Thyroid gland (tissue), 4 donors: ENCODE measurements at places on chromosomes 7 and 10. TPM values are rescaled to one million over a fixed set of nuclear protein-coding genes. Genes with fewer than 3 reads are reported as not detected.
A peak's percentile ranks its signal among the peaks of the same experiment; 100 is the strongest.

Gene FKBP9
- 112 TPM for total RNA-seq

Gene WDFY4
- total RNA-seq: 1.4 TPM

Gene THSD7A
- 6.1 TPM for total RNA-seq

Gene TUBAL3
- total RNA-seq: not detected

DNA sequence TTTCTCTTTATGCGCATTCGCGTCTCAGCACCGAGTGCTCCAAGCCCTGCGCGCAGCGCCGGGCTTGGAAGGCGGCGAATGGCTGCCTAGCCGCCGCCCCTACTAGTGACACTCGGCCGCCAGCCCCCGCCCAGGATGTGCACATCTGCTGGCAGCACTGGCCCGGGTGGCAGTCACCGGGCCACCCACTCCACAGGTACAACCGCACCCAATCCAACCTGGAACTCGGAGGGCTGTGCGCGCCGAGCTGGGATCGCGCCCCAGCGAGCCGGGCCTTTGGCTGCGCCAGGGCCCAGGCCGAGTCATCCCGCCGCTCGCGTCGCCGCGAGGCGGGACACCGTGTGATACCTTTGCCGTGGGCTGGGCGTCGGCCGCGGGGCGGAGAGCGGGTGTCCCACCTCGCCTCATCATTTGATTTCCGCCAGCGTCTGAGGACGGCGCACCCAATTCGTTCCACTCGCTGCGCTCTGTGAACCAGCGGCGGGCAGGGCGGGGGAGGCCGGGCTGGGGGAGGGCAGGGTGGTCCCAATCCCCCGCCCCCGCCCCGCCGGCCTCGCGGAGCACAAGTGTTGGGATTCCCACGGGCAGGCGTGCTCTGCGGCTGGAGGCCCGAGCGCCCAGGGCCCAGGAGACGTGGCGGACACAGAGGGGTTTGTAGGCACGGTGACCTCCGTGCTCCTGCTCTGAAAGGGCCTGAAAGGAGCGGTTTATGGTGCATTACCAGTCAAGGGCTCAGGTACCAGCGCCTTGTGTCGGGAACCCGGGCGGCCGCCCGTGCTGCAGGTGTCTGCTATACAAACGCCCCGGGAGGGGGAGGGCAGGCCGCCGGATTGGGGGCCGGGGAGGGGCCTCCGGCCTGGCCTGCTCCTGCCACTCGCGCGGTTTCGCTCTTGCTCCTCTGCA, 17.8 kb upstream of the PTF1A start:
- H3K27ac ChIP-seq: no peak overlapping the region
- H3K4me1 ChIP-seq: peaks cover 10% of the 10 kb centered on the region
- no peak for DNase-seq
- no peaks in the 10 kb centered on the region for H3K36me3 ChIP-seq
- peaks cover 25% of the 10 kb centered on the region for H3K27me3 ChIP-seq

- H3K27ac ChIP-seq: no peak overlapping the region
- no peaks in the 10 kb centered on the region for H3K36me3 ChIP-seq
- peaks cover 21% of the 10 kb centered on the region for H3K27me3 ChIP-seq
- peaks cover 13% of the 10 kb centered on the region for H3K4me1 ChIP-seq
- no peak overlapping the region for H3K4me3 ChIP-seq
- DNase-seq: no peak
These were observed 76.0 kb upstream of the LEP start for GRCh38 chr7:128164955-128165670.

GRCh38 chr7:77467408-77467807, 51.3 kb upstream of the GSAP start:
- H3K27ac ChIP-seq: no peak overlapping the region
- H3K36me3 ChIP-seq: no peaks in the 10 kb centered on the region
- DNase-seq: peak; percentile 3
- H3K4me1 ChIP-seq: no peaks in the 10 kb centered on the region
- H3K27me3 ChIP-seq: no peaks in the 10 kb centered on the region

- H3K36me3 ChIP-seq: no peaks in the 10 kb centered on the region
- no peaks in the 10 kb centered on the region for H3K4me1 ChIP-seq
- no peak overlapping the region for H3K27ac ChIP-seq
- no peaks in the 10 kb centered on the region for H3K27me3 ChIP-seq
- DNase-seq: no peak
These were observed 22.1 kb upstream of the CCNJ start for GRCh38 chr10:96021332-96021731.

DNA sequence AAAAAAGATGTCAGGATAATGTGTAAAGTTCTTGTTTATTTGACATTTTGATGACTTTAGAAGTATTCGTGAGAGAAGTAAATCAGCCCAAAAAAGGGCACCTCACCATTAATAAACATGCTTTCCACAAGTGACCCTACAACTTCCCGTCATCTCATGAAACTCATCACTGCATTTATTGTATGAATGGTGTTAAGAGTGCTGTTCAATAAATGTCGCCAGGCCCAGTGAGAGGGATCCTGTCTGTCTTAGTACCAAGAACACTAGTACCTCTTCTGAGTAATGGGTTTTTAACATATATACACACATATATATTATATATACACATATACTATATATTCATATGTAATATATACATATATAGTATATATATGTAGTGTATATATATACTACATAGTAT, 61.9 kb downstream of the TMEM26 start:
- H3K36me3 ChIP-seq: no peaks in the 10 kb centered on the region
- no peak overlapping the region for H3K4me3 ChIP-seq
- peaks cover 11% of the 10 kb centered on the region for H3K4me1 ChIP-seq
- DNase-seq: no peak
- H3K27ac ChIP-seq: no peak overlapping the region

DNA sequence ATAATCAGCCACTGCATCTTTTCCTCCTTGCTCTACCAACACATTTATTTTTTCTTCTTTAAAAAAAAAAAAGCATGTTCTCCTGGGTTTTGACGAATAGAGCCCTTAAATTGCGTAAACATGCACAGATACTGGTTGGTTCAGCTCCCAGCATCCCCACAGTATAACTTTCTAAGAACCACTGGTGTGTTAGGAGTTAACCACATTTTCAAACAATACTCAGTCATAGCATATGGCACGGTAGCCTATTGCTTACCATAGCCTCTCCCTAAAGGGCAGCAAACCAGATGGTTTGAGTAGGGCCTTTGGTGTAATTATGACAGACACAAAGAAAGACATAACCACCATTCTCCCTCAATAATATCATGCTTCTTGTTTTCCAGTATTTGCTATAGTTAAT, 145.0 kb downstream of the LRRC4 start:
- H3K27me3 ChIP-seq: no peaks in the 10 kb centered on the region
- no peak overlapping the region for H3K27ac ChIP-seq
- H3K4me1 ChIP-seq: no peaks in the 10 kb centered on the region
- H3K4me3 ChIP-seq: no peak overlapping the region
- no peak for DNase-seq
- H3K36me3 ChIP-seq: peaks cover 9% of the 10 kb centered on the region

- no peaks in the 10 kb centered on the region for H3K27me3 ChIP-seq
- no peak overlapping the region for H3K4me3 ChIP-seq
- no peaks in the 10 kb centered on the region for H3K36me3 ChIP-seq
- no peak for DNase-seq
- no peak overlapping the region for H3K27ac ChIP-seq
These were observed 3.0 kb upstream of the AKR1B1 start for GRCh38 chr7:134461916-134462315.

GRCh38 chr7:92293896-92294590, 48.3 kb downstream of the ANKIB1 start:
- no peak overlapping the region for H3K4me3 ChIP-seq
- no peak for DNase-seq
- peaks cover 4% of the 10 kb centered on the region for H3K4me1 ChIP-seq

GRCh38 chr10:98563811-98564210, 117.1 kb upstream of the HPS1 start:
- no peak overlapping the region for H3K27ac ChIP-seq
- no peak overlapping the region for H3K4me3 ChIP-seq
- H3K27me3 ChIP-seq: no peaks in the 10 kb centered on the region
- DNase-seq: no peak
